ENCODE measurements at places on chromosomes 6 and 20.
A peak's percentile ranks its signal among the peaks of the same experiment; 100 is the strongest.

DNA sequence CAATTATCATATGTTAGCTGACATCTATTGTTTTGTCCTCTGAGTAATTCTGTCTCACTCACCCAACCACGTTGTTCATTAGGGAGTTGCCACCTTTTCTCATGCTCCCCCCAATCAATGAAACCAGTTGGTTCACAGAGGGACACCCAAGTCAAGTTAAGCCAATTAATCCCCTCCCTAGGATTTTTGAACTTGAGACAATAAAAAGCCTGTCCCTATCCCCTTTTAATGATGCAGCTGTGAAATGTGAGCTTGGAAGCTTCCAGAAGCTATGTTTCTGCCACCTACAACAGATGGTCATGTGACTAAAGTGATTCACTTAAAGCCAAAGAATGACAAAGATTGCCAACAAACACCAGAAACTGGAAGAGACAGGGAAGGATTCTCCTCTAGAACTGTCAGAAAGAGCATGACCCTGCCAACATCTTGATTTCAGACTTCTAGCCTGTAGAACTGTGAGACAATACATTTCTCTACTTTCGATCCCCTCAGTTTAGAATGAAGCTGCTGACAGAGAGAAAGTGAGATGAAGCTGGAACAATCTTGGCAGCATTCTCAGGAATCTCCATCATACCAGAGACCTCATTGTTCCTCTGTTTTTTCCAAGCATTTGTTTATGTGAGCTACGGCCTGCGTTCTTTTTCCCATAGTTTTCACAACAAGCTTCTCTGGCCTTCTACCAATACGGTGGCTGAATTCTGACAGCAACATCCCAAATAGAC lies 57.8 kb upstream of the TPD52L1 start:
- peak; percentile 84 for DNase-seq

GRCh38 chr6:44630125-44631028 lies 242.9 kb downstream of the CDC5L start:
- DNase-seq = peak; percentile 39

DNA sequence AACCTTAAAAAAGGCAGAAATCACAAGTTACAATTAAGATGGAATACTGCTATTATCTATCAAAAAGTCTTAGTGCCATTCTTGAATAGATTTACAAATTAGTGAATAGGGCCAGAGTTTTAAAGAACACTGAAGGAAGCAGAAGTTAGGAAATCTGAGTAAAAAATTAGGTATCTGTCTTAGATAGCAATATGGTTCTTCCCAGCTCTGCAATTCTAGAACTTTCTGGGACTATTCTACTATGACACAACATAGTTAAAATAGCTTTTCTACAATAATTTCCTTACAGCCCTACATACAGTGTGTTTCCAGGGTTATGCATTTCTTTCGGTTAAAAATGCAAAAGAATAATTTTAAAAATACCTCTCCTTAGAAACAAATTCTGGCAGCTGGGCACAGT lies 18.2 kb downstream of the IFNGR1 start:
- DNase-seq = no peak

GRCh38 chr6:118876198-118876597 lies 17.8 kb upstream of the ASF1A start:
- DNase-seq = no peak

DNA sequence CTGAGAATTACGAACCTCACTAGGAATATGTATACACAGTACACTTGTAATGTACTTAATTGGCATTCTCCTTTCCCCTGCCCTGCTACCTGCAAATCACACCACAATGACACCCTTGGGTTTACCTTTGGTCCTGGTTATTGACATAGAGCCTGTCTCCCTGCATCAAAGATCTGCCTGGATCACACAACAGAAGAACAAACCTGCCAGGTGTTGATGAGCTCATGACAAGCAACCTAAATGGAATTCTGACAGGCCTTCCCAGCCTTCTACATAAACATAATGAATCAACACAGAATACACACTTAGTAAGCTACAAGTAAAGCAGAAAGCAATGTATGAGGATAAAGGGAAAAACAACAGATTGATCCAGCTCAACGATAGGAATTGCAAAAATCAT lies 95.6 kb downstream of the HDGFL1 start:
- DNase-seq = no peak

- DNase-seq = no peak
These were observed 267.6 kb upstream of the ID4 start for GRCh38 chr6:19569563-19569962.

GRCh38 chr6:65123521-65123920 lies 583.5 kb downstream of the EYS start:
- DNase-seq = peak; percentile 70

GRCh38 chr20:33553516-33553915 lies 63.6 kb downstream of the CBFA2T2 start:
- no peak for DNase-seq

DNA sequence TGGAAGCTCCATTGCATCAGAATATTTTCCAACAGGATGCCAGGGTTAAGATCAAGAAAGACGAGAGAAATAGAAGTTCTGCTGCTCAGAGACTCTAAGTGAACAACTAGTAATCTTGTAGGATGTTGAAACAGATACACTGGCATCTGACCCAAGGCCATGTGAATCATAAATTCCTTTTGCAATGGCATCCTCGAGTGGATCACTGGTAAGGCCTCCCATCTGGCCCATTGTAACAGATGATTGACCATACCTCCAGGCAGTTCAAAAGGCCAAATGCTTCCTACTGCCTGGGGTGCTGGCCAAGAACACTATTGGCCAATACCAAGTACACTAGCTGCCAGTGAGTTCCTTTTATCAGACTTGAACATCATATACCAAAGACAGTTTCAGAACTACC lies 9.9 kb upstream of the SLC17A3 start:
- DNase-seq = no peak

DNA sequence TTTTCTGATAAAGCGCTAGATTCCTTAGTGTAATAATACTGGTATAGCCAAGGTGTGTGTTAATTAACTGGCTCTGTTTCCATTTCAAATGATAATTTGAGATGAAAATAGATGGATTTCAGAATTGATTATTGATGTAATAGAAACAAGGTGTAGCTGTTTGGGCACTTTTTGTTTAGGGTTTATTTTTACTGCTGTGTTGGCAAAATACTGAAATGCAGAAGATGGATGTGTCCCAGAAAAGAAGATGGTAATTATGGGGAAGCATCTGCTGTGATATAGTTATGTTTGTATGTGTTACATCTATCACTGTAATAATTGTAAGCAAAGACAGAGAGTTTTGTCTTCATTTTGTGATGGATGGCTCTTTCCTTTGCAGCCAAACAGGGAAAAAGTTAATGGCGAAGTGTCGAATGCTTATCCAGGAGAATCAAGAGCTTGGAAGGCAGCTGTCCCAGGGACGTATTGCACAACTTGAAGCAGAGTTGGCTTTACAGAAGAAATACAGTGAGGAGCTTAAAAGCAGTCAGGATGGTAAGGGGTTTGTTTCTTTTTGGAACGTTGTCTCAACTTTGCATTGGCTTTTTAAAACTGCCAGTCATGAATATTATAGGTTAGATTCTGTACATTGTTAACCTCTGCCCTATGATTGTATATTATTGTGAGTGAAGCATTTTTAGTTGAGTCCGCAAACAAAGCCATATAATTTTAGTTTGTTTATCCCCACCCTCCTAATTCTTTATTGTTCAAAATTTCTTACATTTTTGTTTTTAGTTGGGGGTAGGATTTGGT lies 8.6 kb upstream of the ACAT2 start:
- DNase-seq = peak; percentile 23

GRCh38 chr6:122831511-122831910 lies 42.5 kb downstream of the SMPDL3A start:
- DNase-seq = no peak

DNA sequence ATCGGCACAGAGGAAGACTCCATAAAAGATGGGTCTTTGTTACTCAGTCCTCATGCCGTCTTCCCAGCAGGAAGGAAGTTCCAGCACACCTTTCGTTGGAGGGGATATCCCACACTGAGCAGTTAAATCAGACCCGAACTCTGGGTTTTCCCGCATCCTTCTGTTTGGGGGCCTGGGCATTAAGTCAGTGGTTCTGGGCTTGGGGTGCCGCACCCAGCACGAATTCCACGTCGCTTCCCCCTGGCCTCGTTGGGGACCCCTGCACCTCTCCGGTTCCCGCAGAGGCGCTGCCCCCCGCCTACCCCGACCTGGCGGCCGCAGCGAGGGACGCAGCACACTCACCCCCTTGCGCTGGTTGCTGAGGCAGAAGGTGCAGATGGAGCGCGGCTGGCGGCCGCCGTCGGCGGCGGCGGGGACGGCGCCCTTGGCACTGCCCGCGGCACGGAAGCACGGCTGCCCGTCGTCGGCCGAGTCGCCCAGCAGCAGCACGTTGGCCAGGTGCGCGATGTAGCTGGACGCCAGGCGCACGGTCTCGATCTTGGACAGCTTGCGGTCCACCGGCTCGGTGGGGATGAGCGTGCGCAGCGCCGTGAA lies 641 bp downstream of the TCF15 start:
- no peak for DNase-seq

DNA sequence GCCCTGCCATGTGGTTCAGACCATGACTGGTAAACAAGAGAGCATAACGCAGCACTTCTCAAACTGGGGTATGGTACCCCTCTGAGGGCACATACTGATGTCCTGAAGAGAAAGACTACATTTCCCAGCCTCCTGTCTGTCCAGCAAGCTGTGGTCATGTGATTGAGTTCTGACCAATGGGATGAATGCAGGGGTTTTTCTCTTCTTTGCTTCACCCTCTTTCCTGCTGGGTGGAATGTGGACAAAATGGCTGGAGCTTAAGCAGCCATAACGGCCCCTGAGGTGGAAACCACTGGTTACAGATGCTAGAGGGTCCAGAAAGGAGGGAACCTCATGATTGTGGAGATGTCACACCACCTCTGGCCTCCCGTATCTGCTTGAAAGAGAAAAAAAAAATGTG lies 19.4 kb upstream of the KCNB1 start:
- no peak for DNase-seq

- DNase-seq = no peak
These were observed 109.9 kb upstream of the SUPT3H start for GRCh38 chr6:45487645-45488044.

DNA sequence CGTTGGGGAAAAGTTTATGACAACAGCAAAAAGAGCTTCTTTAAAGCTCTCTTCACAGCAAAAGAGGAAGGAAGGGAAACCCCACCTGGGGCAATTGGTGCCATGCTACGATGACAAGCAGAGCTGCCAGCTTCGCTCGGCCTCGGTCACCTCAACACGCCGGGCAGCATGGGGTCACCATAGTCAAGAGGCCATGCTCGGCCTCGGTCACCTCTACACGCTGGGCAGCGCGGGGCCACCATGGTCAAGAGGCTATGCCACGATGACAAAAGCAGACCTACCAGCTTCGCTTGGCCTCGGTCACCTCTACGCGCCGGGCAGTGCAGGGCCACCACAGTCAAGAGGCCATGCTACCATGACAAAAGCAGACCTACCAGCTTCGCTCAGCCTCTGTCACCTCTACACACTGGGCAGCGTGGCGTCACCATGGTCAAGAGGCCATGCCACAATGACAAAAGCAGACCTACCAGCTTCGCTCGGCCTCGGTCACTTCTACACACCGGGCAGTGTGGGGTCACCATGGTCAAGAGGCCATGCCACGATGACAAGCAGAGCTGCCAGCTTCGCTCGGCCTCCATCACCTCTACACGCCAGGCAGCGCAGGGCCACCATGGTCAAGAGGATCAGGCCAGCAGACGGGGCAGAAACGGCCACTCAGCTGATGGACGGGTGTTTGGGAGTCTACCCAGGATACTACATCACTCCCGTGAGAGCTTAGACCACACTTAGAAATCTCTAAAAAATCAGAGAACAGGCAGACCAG lies 12.1 kb downstream of the APMAP start:
- no peak for DNase-seq

DNA sequence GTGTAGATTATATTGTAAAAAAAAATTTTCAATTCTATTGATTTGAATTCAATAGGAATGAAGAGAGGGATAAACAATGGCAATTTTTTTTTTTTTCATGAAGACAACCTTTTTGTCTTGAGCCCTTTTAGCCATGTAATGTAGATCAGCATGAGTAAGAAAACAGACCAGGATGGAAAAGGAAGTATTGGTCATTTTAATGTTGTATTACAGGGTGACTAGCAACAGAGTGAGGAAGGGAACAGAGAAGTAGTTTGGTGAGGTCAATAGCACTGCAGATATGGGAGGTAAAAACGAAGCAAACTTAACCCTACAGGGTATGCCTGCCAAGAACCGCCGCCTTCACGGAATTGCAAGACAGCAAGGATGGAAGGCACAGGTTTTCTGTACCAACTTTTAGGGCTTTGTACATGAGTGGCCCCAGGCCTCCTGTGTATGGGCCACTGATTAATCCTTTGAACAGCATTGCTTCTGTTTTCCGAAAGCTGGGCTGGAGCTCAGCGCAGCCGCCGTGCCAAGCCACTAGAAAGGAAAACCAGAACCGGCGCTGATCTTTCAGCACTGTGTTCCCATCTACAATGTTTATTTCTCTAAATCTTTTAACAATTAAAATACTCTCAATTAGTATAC lies 383.7 kb downstream of the CENPW start:
- DNase-seq = no peak

DNA sequence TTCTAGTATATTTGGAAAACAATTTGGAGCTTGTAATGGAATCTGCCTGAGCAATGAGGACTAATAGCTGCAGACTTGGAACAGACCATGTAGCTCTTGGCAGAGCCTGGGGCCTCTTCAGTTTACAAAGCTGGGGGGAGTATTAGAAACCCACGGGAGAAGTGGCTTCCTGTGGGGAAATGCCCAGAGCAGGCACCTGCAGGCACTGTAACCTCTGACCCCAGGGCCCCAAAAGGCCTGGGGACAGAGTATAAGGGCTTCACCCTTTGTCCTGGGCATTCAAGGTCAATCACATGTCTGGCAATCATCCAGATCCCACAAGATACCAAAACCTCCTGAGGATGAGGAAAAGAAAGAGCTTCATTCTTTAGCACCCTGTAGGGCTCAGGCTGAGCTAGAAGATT lies 19.4 kb downstream of the PKIG start:
- peak; percentile 98 for DNase-seq

DNA sequence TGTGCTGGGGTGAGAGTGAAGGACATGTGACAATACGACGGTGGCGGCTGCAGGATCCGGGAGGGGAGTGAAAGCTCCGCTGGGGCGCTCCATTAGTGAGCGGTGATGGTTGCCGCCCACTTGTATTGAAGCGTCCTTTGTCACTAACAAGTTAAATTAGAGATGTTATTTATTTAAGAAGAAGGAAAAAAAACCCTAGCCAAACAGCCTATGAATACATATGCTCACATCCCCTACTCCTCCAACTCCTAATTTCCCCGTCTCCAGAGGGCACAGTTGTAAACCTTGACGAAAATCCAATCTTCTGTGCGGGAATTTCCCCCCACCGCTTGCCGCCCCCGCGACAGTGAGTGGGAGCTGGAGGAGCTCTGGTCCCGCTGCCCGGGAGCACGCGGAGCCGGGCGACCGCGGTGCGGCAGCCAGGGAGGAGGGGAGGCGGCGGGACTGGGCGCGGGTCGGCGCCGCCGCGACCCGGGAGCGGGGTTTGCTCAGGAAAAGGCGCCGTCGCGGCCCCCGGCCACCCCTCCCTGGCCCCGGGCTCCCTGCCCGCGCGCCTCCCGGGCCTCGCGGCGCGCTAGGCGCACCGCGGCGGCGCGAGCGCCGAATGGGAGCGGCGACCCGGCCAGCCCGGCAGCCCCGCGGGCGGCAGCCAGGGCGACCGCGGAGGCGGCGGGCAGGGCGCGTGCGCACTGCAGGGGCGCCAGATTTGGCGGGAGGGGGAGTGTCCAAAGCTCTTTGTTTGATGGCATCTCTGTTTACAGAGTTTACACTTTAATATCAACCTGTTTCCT lies at the start of gene MYB:
TSS of gene MYB (plus strand) at position 767 of the 791 bp plus-strand sequence. CDS start 206 bp downstream, outside the sequence.
- peak; percentile 70 for DNase-seq
